ENCODE measurements at places on chromosomes 11 and 22.

DNA sequence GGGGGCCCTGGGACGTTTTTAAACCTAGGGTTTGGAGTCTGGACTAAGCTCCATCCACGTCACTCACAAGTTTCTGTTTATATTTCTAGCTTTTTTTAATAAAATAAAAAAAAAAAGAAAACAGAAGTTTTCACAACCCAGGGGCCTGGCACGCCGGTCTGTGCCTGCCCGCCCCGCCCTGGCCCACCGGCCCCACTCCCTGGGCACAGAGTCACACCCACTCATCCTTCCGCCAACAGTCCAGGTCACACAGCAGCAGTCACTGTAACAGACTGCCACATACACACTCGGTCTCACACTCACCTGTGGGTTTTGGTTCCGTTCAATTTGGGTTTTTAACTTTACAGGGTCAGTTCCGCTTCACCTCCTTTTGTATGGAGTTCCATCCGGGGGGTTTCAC, 5.3 kb upstream of the ACR start:
- DNase-seq = no peak

GRCh38 chr11:20274031-20274430, 89.5 kb upstream of the HTATIP2 start:
- no peak for DNase-seq

GRCh38 chr11:20360650-20361049, 2.9 kb upstream of the HTATIP2 start:
- DNase-seq = peak; percentile 62

GRCh38 chr22:44160421-44160820, 20.3 kb upstream of the PARVG start:
- no peak for DNase-seq

DNA sequence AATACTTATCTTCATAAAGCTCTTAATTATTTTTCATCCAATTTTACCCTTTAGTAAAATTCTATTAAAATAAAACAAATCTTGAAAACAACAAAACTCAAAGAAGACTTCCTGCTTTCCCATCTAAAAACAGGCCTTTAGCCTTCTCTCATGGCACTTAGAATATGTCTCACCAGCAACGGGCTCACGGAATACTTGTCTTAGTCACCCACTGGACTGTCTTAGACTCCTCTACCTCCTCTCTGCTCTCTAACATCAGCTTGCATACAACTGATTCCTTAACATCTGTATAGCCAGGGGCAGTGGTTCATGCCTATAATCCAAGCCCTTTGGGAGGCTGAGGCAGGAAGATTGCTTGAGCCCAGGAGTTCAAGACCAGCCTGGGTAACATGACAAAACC, 13.7 kb downstream of the HPS5 start:
- DNase-seq = no peak

- no peak for DNase-seq
Measured at GRCh38 chr11:44928816-44929215, 21.9 kb downstream of the TP53I11 start.

- DNase-seq = peak; percentile 58
Measured at GRCh38 chr22:43060183-43060582, 29.0 kb downstream of the TTLL1 start.

DNA sequence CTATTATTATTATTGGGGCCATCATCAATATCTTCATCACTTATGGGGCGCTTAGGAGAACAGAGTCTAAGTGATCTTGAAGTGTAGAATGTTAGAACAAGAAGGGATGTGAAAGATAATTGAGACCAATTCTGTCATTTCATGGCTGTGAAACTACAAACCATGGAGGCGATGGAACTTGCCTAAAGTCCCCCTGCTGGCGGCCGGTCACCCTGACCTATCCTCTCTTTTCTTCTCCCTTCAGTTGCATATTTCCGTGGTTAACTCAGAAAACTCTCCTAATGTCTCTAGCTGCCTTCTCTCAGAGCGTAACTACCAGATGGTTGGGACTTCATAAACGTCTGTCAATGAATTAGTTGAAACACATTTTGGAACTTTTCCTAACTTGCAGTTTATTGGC, 6.6 kb upstream of the OR4B1 start:
- no peak for DNase-seq

- no peak for DNase-seq
Measured at GRCh38 chr11:59151761-59152160, 9.1 kb downstream of the FAM111A start.

DNA sequence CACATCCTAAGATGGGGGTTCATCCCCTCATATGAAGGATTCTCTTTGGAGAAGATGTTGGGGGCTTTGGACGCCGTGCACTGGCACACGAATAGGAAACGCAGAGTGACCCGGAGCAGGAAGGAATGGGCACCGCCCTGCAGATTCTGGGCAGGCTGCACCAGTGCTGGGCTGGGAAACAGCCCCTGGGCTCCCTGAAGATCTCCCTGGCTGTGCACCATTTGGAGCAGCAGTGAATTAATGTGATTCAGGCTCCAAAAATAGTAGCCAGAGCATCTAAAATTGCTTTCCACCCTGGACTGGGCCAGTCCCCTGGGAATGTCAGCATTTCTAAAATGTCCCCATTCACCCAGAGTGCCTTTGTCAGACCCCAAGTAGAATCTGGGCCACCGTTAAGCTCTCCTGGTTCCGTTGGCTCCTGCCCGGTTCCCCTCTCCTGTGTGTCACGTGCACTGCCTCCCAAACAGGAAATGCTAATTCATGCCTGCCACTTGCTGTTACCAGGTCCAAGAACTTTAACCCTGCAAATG, 18.6 kb downstream of the IRAG1 start:
- DNase-seq = no peak

DNA sequence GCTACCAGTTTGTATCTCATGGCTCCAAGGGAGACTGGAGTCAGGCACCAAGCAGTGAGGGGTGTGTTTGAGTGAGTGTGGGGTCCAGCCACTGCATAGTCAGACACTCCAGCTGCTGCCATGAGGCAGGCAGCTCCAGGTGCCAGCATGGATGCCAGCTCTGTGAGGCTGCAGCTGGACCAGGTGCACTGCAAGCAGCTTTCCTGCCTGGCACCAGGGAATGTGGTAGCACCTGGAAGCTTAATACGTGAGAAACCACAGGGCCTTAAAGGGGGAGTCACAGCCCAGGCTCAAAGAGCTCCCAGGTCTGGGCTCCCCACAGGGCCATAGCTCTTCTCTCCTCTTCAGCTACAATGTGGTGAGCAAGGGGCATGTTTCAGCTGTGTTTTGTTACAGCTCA, 817.8 kb upstream of the LUZP2 start:
- no peak for DNase-seq

DNA sequence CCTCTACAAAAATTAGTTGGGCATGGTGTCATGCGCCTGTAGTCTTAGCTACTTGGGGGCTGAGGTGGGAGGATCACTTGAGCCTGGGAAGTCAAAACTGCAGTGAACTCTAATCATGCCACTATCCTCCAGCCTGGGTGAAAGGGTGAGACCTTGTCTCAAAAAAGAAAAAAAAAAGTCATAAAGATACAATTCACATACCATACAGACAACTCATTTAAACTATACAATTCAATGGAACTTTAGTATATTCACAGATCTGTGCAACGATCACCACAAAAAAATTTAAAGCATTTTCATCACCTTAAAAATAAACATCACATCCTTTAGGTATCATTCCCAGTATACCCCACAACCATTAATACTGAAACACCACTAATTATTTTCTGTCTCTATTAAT, 201.2 kb downstream of the PGR start:
- no peak for DNase-seq

DNA sequence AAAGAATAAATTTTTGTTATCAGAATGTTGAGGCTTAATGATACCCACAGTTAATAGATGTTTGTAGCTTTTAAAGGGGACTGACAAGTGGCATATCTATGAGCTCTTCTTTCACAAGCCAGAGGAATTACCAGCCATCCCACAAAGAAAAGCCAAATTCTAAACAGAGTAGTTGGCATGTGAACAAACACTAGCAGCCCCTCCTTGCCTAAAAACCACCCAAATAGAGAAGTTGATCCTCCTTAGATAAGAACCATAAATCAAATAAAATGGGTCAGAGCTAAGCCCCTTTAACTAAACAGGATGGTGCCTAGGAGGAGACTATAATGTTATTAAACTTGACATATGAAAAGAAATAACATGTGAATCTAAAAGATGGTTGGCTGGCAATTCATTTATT, 11.4 kb downstream of the LPXN start:
- no peak for DNase-seq

DNA sequence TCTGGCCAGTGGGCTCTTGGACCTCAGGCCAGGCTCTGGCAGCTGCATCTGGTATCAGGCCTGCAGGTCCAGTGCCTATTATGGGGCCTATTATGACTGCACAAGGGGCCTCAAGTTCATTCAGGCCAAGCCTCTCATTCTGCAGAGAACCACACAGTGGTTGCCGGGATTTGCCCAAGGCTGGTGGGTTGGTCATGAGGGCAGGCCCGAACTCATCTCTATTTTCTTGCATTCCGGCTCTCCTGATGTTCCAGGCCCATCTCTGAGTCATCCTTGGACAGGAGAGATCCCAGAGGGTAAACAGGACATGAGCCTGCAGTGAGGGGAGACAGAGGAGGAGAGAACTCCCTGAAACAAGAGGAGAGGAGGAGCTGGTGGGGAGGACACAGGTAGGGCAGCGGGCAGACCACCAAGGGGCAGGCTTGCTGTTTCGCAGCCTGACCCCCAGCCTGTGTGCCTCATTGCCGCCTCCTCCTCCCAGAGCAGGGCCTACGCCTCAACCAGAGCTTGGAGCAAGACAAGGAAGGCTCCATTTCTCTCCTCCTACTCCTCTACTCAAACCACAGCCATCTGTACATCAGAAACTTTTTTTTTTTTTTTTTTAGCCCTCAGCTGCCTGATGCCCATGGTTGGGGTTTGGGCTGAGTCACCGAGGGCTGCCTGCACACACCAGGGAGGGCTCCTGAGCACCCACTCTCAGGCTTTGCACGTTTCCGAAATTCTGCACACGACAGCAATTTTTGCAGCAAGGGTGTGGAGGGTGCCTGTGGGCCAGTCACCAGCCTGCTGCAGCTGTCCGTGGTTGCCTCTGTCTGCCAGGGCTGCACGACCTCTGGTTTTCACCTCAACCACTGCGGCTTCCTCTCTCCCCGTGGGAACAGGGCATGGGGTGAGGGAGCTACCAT, 12.7 kb upstream of the TREH start:
- peak; percentile 90 for DNase-seq

- DNase-seq = no peak
Measured at GRCh38 chr11:50080256-50080655, 47.6 kb downstream of the OR4C45 start.

DNA sequence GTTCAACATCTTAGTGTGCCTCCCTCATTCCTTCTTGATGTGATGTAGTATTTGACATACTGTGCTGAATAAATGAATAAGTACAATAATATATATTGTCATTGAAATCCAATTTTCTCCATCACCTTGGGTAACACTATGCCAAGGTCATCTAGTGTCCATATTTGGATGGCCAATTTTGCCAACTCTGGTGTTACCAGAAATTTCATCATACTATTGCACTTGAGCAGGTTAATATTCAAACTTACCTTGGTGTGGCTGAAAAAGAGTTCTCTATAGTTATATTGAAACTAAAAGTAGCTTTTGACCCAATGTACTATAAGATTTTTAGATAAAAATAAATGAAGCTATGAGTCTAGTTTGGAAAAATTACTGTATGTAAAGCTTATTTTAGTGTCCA, 98.2 kb upstream of the SLC6A5 start:
- no peak for DNase-seq

GRCh38 chr22:43133401-43133800, 9.8 kb downstream of the MCAT start:
- DNase-seq = no peak

DNA sequence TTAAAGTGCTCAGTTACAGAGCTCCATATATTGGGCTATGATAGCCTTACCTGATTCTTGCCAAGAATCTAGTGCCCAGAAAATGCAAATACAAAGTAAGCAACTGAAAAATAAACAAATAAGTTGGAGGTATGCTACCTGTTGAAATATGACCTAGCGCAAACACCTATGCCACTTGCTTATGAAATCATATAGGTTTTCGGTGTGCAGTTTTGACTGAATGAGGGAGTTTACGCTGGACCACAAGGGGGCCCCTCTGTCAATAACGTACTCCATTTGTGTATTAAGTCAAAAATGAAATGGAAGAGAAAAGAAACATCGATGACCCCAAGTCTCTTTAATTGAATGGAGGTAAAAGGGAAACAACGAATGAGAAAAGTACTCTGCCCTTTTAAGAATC, 84.9 kb upstream of the TRIM77 start:
- DNase-seq = no peak

DNA sequence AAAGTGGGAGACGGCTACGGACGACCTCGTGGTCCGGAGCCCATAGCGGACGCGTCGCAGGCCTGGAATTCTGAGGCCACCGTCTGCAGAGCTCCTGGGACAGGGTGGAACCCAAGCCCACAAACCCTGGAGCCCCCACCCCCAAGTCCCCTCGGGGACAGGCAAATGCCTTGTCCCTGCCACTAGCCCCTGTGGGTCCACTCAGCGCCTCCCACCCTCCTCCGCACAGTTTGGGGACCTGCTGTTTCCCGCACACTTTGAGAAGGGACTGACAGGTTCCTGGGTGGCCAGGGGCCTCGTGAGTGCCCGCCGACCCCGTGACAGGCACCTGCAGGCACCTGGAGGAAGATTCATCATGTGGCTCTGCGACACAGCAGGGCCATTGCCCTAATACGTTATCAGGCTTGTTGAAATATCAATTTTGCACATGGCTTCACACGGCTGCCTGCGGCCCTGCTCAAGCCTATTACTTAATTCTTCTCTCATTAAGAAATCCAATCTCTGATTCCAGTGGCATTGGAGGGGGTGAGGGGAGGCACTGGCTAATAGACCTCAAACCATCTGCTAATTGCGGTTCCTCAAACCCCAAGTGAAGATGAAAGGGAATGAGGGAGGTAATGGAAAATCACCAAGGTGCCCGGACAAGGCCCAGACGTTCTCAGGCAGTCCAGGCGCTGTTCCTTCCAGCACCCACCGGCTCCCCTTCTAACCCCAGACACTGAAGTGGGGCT, 672.5 kb downstream of the BRD1 start:
- DNase-seq = no peak

- no peak for DNase-seq
Measured at GRCh38 chr11:61739966-61740365, 12.5 kb upstream of the MYRF start.

DNA sequence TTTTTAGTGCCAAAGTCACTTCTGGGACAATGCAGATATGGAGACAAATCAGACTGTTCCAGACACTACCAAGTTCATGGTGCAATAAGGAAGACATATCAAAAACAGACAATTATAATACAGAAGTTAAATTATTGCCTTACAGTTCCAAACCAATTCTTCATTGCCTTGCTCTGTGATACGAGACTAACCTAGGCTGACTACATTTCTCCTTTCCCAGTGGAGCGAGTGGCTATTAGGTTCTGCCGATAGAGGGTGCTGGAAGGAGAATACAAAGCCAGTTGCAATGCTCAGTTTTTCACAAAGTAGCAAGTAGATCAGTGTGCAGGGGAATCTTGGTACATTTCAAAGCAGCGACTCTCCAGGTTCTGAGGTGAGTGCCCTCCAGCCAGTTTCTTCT, 67.8 kb downstream of the FAM168A start:
- no peak for DNase-seq

DNA sequence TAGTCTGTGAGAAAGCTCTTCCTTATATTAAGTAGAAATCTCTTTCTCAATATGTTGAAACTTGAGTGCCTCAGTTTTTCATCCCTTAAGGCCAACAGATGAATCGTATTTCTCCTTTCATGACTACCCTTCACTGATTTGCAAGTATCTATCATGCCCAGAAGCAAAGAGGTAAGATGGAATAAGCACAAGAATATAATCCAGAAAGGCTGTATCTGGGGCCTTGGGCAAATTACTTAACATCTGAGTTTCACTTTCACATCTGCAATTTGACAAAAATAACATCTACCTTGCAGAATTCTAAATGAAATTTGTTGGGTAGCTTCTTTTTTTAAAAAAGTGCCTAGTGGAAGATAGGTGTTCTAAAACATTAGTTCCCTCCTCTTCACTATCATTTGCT, 552.4 kb upstream of the ANO5 start:
- no peak for DNase-seq
